ENCODE measurements at places on chromosomes 5 and 9.

GRCh38 chr9:107980984-107981383 is 491.4 kb upstream of the KLF4 start:
- DNase-seq = no peak

- no peak for DNase-seq
Observed at GRCh38 chr9:129023908-129024233, 4.3 kb downstream of the SH3GLB2 start.

DNA sequence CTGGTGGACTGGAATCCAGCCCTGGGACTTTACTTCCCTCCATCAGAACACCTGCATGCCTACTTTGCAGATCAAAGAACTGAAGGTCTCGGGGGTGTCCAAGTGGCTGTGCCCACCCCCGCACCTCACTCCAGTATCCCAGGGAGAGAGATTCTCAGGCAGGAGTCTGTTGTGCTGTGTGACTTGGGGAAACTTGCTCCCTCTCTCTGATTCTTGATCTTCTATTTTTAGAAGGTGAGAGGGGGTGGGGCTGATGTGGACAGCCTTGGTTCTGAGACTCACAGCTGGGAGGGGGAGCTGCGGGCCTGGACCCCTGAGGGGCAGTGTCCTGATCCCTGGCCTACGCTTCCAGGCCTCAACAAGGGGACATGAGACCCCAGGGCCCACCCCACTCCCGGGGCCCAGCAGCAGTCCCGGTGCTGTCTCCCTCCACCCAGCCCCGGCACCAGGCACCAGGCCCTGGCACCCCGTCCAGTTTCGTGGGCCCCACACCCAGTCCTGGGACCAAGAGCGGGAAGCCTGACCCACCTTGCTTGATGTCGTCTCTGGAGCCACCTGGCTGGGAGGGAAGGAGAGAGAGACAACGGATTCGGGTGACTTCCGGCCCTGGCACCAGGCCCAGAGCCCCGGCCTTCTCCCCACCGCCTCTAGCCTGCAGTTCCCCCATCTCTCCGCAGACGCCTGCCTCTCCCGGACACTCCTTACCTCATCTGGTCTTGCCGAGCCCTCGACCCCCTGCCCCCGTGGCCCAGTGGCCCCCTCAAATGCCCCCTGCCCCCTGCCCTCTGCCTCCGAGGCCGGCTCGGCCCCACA is 74.0 kb upstream of the SPTLC1 start:
- no peak for DNase-seq

- DNase-seq = no peak
Observed at GRCh38 chr9:128206916-128207910, 4.0 kb downstream of the DNM1 start.

DNA sequence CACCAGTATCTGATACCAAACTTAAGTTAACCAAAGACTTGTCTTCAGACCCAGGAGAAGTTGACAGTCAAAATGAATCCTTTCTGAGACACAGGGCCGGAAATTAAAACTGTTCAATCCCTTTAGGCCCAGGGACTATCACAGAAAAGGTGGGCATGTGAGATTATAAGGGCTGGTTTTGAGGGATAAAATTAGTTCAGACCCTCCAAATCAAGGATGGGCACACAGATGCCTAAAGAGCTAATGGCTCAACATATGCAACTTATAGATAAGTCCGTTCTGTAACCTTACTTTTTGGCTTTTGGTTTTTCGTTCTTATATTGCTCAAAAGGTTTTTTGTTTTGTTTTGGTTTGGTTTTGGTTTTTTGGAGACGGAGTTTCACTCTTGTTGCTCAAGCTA is 129.6 kb upstream of the ABCA1 start:
- DNase-seq = no peak

- no peak for DNase-seq
Observed at GRCh38 chr9:2083479-2083878, 68.3 kb downstream of the SMARCA2 start.

DNA sequence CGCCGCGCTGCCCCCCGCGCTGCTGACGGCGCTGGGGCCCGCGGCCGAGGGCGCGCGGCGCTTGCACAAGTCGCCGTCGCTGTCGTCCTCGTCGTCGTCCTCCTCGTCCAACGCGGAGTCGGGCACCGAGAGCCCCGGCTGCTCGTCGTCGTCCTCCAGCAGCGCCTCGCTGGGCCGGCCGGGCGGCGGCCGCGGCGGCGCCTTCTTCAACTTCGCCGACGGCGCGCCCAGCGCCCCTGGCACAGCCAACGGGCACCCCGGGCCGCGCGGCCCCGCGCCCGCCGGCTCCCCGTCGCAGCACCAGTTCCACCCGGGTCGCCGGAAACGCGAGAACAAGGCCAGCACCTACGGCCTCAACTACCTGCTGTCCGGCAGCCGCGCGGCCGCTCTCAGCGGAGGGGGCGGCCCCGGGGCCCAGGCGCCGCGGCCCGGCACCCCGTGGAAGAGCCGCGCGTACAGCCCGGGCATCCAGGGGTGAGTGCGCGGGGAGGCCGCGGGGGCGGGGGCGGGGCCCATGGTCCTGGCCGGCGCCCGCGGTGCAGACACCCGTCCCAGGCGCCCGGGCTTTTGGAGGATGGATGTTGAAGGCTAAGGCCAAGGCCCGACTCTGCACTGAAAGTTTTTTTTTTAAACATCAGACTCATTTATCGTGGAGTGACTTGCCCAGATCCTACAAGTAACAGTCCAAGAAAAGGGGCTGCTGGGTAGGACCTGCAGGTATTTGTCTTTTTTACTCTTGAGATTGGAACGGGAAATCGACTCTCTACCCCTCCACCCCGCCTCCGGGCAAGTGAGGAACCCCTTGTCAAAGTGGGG is 1.2 kb downstream of the TENT4A start:
- no peak for DNase-seq

- DNase-seq = no peak
Observed at GRCh38 chr5:158907856-158908255, 191.9 kb downstream of the EBF1 start.

DNA sequence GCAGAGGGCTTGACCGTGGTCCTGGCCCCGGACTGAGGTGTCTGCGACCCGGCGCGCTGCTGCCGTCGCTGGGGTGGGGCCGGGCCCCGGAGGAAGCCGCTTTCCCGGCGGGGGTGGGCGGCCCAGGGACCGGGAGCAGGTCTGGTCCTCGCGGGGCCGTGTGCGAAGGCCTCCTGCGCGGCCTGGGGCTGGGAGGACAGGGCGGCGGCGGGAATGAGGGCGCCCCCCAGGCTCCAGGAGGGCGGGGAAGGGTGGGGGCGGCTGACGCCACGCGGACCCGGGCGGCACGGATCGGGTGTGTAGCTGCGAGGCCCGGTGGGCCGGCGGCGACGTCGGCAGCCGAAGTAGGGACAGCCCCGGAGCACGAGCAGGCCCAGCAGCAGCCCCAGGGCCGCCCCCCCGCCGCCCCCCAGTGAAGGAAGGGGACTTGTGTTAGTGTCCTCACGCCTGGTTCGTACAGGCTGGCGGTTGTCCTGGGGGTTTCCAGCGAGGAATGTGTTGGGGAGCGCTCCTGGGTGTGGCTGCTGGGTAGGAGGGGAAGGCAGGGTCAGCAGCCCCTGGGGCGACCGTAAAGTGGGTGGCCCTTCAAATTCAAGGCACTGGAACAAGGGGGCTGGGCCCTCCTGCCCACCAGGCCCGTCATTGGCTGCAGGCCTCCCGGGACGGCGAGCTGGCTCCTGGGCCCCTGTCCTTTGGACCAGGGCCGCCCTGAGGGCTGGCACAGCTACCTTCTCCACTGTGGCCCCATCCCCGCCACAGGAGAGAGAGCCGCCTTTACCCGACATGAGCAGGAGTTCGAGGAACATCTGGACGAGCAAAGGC is 597 bp upstream of the TMEM250 start:
- peak; percentile 63 for DNase-seq

DNA sequence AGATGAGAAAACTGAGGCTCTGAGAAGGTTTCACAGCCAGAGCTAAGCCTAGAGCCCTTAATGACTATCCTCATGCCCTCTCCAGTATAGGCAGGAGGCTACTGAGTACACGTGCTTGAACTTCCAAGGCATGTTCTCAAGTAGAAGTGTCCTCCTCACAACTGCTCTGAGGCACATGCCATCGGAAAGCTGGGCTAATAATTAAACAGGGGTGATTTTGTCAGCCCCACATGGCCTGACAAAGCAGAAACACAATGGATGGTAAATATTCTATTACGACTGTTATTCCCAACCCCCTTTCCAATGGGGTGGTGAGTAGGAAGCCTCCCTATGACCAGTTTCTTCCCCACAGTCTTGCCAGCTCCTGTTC is 34.3 kb downstream of the KCNIP1 start:
- DNase-seq = no peak

DNA sequence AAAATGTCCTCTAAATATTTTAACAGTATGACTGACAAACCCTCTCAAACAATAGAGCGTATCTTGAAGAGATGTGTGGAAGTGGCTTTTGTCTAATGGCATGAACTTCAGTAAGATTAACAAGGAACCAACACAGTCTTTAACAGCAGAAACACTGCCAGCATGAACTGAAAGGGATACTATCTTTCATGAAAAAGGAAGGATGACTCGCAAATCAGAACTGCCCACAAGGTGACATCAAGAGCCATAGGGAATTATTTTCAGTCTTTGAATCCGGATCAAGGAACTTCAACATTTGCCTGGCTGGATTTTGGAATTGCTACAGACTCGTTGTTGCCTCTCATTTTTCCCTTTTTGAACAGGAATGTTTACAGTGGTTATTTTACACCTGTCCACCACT is 5.1 kb upstream of the HEXB start:
- DNase-seq = peak; percentile 32

- DNase-seq = no peak
Observed at GRCh38 chr5:38808666-38809343, 37.0 kb upstream of the OSMR start.

GRCh38 chr5:171629628-171630349 is 155.8 kb upstream of the SMIM23 start:
- peak; percentile 45 for DNase-seq

- DNase-seq = no peak
Observed at GRCh38 chr5:161547738-161548486, 1.4 kb upstream of the GABRB2 start.

DNA sequence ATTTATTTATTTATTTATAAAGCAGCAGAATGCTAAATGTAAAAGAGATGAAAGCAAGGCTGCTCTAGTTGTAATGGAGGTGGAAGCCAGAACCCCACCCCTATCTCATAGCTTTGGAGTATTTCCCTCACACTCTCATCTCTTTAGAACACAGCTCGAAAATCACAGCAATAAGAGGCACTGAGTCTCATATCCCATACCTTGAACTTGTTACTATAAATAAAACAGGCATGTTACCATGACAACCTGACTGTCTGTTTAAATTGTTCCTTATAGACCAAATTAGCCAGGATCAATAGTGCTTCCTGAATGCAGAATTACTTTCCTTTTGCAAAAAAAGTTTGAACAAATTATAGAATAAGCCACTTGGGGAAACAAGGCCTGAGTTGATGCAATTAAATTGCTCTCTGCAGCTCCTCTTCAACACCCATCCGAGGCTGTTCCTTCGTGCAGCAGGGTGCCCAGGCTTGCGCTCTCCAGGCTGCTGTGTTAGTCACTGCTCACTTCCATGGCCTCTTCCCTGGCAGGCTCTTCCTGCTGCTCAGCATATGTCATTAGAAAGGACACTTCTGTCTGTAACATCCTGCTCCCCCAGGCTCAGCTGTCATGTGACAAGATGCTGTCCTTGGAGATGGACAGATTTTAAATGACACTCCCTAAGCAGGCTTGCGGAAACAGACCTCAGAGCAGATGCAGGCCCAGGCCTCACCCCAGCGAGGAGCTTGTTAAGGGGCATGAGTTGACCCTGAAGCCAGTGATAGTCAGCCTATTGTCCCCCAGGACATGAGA is 120.2 kb downstream of the CARTPT start:
- DNase-seq = no peak

- DNase-seq = no peak
Observed at GRCh38 chr5:133668458-133668857, 56.1 kb upstream of the FSTL4 start.

- no peak for DNase-seq
Observed at GRCh38 chr5:36300927-36301540, 668 bp downstream of the RANBP3L start.

DNA sequence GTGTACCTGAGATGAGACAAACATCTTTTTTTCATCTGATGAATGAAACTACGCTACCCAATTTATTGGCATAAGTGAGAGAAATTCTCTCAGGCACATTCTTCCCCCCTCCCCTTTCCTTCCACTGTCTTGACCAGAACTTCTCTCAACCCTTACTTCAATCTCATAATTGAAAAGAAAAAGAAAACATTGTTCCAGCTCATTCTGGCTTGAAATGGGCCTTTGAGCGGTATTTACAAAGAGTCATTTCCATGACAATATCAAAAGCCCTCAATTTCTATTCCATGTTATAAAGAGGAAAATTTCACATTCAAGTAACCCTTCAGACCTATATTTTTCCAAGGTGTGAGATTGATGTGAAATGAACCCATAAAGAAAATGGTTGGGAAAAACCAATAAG is 145.9 kb downstream of the PCSK1 start:
- DNase-seq = no peak

GRCh38 chr5:83246071-83246470 is 168.7 kb downstream of the XRCC4 start:
- no peak for DNase-seq

DNA sequence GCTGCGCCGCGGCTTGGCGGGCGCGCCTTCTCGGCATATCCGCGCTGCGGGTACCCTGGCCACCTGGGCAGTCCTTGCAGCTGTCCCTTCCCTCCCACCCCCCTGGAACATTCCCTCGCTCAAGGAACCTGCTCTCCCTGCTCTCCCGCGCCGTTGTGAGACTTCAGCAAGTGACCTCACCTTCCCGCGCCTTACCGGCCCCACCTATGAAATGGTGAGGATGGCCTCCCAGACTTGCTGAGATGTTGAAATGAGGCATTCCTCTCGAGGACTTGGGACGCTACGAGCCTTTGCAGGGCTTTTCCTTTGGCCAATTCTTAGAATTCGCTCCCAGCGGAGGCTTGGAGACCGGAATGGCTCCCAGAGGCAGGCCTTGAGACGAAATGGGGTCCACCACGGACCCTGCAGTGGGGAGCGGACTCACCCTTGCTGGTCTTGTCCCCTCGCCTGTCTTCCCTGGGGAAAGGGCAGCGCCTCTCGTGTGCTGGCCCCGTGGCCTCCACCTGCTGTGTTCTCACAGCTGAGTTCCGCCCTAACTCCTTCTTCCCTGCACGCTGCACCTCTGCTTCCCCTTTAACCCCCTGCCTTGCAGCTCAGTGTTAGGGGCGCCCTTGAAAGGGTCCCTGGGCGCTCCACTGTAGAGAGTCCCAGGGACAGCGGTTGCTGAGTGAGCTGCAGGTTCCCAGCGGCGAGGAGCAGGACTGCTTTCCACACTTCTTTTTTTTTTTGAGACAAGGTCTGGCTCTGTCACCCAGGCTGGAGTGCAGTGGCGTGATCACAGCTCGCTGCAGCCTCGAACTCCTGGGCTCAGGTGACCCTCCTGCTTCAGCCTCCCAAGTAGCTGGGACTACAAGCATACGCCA is 907 bp downstream of the HMCN2 start:
- no peak for DNase-seq

DNA sequence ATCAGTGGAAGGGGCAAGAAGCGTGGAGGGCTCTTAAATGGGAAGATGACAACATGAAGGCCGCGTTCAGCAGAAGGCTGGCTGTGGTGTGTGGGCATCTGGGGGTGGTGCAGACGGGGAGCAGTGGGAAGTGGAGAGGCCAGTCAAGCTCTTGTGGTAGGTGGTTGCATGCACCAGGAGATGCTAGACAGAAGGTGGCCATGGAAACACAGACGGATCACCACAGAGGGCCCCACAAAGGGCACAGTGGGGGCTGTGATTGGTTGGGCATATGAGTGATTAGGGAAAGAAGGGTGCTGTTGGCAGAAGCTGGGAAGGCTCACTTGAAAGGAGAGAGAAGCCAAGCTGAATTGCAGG is 14.7 kb downstream of the MTMR12 start:
- no peak for DNase-seq

Data from SW 1271 (cell line).